ENCODE measurements at places on chromosomes 13 and 19. TPM values are rescaled to one million over a fixed set of nuclear protein-coding genes. Genes with fewer than 3 reads are reported as not detected.

DNA sequence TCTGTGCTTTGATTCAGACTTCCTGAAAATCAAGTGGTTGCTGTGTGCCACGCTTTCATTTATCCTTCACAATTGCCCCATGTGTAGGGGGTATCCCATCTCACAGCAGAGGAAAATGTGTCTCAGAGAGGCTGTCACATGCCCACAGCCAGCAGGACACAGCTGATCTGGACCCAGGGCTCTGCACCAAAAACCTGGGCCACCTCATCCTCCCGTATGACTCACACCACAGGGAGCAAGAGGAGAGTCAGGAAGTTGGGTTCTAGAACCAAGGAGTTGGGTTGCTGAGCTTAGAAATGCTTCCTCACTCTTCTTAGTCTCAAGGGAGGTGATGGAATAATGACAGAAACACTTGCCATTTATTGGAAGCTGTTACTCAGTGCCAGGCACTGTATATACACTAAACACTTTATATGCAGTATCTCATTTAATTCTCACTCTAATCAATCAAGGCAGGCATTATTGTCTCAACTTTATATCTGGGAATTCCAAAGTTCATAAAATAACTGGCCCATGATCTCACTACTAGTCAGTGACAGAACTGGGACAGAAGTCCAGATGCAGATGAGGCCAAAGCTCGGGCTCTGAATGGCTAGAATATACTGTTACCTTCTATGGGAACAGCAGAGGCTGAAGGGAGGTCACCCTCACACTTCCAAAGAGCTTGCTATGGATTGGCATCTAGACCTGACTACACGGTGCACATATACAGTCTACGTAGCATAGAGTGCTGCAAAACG is 47.7 kb upstream of the ATP12A start:
- no peak for DNase-seq

MICU2 gene
- polyA plus RNA-seq = 24.7 TPM

DNA sequence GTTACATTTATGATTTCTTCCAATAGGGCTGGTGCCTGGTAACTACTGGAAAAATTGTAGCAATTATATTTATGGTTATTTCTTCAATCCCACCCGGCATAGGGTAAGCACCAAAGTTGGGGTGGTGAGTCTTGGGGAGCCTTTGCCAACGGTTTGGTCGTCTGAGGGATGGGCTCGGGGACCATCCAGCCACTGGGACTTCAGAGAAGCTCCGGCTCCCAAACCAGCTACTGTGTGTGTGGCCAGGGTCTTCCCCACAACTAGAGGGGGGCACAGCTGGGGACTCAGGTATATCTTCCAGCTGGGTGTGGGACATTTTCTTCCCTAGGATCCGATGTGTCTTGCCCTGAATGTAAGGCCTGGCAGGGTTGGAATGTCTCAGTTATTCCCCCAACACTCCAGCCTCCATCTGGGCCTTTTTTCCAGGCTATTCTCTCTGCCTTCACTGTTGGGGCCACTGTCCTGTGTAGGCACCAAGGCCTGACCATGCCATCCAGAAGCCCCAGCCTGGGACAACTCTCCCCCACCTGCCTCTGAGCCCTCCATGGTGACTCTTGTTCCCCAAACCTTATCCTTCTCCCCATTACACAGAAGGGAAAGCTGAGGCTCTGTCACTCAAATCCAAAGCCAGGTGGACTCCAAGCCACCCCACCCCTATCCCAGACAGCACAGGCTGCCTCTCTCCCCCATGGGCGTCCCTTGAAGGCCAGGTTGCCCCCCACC is 1.1 kb upstream of the IFI30 start:
- DNase-seq = no peak

DNA sequence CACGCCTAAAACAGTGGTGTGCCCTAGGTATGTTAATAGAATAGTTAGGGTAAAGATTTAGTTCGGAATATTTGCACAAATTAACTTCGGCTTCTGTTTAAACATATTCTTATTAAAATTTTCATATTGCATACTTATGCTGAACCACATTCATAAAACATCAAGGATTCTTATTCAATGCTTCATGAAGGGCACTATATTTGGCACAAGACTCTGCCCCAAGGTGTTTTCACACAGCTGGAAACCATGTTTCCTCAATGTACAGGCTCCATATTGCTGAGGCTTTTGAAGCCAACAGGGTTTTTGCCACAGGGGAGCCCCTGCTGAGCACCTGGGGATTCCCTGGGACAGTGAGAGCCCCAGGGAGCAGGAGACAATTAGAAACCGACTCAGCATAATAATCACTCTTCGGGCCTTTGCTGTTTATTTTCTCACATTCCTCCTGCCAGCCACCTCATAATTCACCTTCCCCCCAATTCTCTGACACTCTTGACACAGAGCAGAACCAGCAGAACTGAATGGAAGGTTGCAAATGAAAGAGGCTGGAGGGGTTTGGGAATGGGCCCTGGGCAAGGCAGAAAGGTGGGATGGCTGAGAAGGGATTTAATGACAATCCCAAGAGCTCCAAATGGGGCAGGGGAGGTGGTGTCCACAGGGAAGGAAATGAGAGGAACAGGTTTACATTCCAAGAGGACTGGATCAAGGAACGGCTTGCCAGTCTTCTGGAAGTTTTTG is 72.3 kb upstream of the POMP start:
- no peak for DNase-seq

GRCh38 chr19:31675193-31675913 is 326.1 kb upstream of the TSHZ3 start:
- no peak for DNase-seq

- no peak for DNase-seq
Measured at GRCh38 chr19:48716562-48717291, 2.8 kb downstream of the MAMSTR start.

DNA sequence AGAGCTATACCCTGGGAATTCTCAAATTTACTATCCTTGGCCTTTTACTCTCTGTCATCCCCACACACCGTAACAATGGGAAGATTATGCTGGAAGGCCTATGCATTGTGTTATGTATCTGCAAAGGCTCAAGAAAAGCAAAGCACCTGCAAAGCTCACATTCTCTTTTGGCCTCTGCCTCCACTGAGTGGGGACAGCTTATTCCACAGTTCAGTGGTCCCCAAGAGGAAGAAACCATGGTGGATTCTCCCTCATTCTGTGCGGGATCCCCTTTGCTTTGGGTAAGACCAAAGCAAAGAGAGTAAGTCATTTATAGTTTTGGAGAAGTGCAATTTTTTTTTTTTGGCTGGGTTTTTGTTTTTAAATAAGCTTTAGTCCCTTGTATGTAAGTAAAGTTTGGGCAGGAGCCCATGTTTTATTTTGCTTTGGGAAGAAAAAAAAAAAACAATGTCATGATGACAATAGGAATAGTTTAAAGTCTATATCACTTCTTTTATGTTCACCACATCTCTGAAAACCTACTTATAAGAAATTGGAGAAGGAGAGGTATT is 530.6 kb downstream of the FGF9 start:
- DNase-seq = no peak

COL5A3 gene
- polyA plus RNA-seq = 0.47 TPM

SHISA7 gene
- 0.01 TPM for polyA plus RNA-seq

All from A549 (cell line).